ENCODE measurements at places on chromosomes 12 and 14.

- no peak for DNase-seq
Observed at GRCh38 chr12:82015623-82016347, 256.6 kb upstream of the PPFIA2 start.

GRCh38 chr14:38143659-38144505 lies 63.8 kb upstream of the SSTR1 start:
- DNase-seq: no peak

DNA sequence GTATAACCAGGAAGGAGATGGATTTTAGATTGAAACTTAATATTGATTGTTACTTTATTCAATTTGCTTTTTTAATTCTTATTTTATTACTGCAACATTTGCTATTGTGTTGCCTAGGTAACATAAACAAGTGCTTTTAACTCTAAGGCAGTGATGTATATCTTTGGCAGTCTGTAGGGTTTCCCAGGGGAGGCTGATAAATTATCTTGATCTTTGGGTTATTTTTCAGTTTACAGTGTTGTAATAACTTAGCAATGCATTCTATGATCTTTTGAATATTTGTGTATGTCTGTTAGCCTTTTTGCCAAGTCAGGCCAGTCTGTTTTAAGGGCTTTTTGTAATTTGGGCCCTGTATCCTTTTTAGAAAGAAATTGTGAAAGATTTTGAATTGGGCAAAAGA lies 7.8 kb upstream of the DTD2 start:
- no peak for DNase-seq

- no peak for DNase-seq
Observed at GRCh38 chr14:104149617-104150135, 11.3 kb downstream of the KIF26A start.

DNA sequence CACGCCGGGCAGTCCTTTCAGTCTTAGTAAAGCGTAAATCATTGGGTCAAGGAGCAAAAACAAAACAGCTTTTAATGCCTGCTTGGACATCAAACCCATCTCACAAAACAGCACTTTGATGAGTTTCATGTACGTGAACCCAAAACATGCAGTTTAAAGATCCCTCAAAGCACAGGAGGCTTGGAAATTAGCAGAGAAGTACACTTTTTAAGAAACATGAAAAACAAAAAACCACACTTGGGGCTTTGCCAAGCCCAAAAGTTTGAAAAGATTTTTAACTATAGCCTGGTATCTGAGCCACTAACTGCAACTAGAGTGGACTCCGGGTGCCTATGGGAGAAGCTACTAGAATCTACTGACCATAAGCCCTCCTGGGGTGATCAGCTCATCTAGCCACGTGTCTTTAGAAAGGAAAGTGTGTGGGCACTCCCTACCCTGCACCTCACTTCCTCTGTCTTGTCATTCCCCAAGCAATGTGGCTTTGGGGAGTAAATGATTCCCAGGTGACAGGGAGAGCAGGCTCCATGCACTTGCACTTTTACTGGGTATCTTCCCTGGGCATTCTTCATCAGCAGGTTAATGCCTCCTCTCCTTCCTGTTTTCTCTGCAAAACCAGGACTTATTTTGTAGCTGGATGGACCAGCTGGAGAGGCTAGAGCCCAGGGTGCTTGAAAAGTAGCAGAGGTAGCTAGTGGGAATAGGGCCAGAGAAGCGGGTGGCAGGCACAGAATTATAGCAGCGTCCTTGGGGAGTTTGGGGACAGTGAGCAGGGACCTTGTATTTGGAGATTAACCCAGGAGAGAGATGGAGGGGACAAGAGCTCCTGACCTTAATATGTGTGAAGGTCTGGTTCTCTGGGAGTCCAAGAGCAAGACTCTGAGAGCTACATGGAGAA lies 339.3 kb downstream of the BCL11B start:
- no peak for DNase-seq

DNA sequence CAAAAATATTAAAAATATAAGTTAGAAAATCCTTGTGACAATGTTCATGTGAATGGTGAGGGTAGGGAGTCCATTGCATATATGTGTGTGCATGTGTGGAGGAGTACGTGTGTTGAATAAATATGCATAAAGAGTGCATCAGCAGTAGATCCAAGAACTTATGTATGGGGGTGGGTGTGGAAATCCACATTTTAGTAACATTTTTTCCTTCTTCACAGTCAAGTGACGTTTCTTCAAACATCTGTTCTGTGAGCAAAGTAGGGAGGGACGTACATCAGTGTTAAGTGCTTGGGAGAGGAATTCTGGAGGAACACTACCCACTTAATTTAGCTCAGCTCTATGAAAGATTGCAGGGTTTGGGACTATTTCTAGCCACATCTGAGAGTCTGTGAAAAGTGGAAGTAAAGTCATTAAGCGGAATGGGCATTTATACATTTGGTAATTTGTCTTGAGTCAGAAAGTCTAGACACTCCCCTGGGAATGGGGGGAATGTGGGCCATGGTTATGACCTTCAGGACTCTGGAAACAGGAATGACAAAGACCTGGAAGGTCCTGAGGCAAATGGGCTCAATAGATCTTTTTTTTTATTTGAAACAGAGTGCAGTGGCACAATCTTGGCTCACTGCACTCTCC lies 156.4 kb upstream of the PLXNC1 start:
- DNase-seq: no peak

GRCh38 chr12:124537525-124538193 lies 29.8 kb downstream of the NCOR2 start:
- no peak for DNase-seq

DNA sequence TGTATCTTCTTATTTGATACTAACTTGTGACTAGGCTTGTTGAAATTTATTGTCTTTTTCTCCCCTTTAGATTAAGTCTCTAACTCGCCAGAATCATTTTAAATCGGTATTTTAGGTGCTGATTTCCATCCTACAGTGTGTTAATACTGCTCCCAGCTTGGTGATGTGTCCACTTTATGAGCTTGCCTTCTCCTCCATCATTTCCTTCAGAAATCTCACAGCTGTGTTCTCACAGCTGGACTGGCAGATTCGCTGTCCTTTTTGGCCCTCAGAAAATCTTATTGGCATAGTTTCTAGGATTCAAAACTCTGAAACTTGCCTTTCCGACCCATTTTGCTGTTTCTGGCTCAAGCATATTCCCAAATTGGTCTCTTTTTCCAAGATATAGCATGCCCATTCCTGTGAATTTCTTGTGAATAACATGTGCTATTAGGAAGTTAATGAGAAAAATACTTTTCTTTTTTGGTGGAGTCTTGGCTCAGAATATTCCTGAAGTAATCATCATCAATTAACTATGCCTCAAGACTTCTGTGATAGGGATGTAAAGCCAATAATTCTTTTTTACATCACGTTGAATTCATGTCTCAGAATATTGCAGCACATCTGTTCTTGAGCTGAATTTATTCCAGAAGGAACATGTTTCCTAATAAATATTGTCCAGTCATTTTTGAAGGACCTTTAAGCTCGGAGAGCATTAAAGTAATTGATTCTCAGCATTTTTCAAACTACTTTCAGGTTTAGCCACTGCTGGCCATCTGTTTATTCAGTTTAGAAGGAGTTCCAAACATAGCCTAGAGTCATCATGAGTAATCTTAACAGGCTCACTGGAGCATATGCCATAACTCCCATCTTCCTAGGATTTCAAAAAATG lies 50.0 kb upstream of the USP44 start:
- DNase-seq: no peak

DNA sequence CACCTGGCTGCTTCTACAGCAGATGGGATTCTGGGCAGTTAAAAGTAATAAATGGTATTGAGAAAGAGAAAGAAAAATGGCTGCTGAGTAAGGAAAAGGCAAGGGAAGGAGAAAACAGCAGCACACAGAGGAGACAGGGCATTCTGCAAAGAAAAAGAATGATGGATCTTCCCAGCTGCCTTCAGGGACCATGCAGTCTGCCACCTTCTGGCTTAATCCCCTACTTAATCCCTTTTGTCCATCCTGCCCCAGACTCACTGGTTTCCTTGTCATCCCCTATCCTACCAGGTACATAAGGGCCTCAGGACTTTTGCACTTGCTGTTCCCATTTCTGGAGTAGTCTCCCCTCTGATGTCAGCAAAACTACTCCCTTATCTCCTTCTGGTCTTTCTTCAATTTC lies 107.6 kb downstream of the GAS2L3 start:
- no peak for DNase-seq

DNA sequence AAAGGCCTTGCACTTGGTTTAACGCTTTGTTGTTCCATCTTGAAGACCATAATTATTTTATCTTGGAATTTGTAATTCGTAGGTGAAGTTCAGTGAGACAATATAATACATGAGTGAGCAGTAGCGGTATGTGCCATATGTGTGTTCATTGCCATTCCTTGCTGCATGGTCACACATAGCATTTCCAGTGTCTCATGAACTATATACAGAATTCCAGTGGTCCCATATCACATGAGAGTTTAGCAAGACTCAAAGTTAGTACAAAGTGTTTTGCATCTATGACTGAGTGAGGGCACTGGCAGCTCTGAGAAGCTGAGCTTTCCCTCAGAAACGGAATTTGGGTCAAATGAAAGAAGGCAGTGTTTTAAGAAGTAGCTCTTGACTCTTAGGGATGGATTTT lies 359.8 kb downstream of the FOXG1 start:
- DNase-seq: no peak

DNA sequence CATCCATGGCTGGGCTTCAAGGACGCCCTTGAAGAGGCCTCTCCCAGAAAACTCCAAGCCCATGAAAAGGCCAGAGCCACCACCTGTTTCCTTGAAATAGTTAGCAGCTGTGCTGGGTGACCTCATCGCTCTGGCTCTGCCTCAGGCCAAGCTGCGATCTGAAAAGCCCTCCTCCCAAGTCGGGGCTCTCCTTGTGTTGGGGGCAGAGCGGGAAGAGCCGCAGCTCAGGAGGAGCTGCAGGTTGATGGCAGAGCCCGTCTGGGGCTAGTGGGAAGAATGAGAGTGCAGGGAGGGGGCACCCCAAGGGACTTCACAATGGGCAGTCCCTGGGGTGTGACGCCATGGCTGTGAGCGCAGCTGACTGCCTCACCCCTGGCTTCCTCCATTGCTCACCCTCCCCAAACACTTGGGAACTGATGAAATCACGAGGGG lies 50.0 kb upstream of the STON2 start:
- DNase-seq: no peak

DNA sequence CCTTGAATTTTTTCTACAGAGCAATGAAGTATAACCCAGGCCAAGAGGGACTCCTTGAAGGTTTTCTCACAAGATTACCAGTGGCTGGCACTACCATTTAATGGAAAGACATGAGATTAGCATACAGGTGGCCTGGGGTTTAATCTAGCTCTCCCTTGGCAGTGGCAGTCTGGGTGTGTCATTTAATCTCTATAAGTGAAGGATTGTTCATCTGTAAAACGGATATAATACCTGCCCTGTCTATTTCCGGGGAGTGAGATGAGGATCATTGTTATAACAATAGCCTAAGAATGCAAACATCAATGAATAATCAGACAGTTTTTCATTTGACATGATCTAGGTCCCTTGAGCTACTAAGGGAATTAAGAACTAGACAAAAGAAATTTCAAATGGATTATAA lies 168.7 kb upstream of the CPNE8 start:
- no peak for DNase-seq

DNA sequence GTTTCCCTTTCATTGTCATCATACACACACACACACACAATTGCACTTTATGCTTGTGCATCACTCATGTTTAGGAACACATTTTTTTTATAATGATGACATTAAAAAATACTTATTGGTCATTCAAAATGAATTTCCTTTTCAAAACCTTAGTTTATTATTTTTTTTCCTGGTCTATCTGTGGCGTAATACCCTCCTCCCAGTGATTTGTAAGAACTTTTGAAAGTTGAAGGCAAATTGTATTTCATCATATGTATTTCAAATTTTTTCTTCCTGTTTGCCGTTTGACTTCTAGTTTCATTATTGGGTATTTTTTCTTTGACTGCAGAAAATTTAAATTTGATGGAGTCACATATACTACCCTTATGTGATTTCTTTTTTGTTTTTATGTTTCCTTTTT lies 2.5 kb upstream of the LRRK2 start:
- no peak for DNase-seq
